Stimulated activated CD4-positive, alpha-beta T cell treated with anti-CD3 and anti-CD28 coated beads, Interleukin-2, amount 100 ng/mL, for 4 hours (primary cell): ENCODE measurements at places on chromosomes 1 and 21.

DNA sequence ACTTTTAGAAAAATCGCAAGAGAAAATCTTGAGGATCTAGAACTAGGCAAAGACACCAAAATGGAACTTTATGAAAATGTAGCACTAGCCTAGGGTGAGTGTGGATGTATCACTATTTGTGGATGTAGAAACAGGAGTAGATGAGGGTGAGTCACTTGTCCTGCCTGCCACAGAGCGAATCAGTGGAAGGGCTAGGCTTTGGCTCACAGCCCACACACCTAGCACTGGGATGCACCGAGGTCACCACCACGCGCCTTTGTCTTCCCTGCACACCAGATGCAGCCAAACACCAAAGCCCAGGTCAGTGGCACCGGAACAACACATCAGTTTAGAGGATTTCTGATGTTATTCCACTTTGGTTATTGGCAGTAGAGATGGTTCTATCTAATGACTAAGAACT, 38.2 kb downstream of the PKNOX1 start:
- no peak for DNase-seq

DNA sequence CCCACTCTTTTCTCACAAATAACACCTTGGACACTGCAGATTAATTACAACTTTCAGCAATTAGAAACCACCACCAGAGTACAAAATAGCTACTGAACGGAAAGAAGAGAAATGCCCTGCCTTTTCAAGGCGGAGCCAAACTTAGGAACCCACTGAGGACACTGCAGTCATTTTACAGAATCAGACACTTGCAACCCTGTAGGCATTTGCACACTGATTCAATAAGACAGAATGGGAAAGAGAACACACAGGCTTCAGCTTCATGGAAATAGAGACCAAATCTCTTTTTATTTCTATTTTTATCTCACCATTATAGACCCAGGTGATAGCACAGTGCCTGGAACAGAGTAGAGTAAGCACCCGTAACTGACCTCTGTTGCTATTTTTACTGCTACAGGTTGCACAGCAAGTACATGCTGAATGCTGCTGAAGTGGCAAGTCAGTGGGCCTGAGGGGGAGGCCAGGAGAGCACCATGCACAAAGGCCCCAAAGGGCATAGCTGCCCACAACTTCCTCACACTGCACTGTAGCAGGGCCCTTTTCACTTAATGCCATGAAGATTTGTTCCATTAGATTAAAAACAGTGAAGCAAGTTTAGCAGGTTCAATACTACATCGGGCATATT, 50.7 kb upstream of the EDARADD start:
- DNase-seq, result no peak

- DNase-seq, result no peak
Observed at GRCh38 chr1:206911064-206911663, 10.6 kb downstream of the FCMR start.

GRCh38 chr1:168755800-168756418, 26.9 kb upstream of the DPT start:
- no peak for DNase-seq

DNA sequence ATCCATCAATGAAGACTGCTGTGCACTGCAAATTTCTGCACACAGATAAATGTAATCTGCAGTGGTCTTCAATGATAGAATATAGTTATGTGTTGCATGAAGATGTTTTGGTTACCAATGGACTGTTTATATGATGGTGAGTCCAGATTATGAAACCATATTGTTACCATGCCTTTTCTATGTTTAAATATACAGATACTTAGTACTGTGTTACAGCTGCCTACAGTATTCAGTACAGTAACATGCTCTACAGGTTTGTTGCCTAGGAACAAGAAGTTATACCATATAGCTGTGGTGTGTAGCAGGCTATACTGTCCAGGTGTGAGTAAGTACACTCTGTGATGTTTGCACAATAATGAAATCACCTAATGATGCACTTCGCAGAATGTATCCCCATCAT, 40.8 kb downstream of the SORT1 start:
- DNase-seq, result no peak

- DNase-seq, result no peak
Observed at GRCh38 chr1:72283022-72283306, 625 bp upstream of the NEGR1 start.

- no peak for DNase-seq
Observed at GRCh38 chr1:91133248-91133647, 111.4 kb upstream of the ZNF644 start.

DNA sequence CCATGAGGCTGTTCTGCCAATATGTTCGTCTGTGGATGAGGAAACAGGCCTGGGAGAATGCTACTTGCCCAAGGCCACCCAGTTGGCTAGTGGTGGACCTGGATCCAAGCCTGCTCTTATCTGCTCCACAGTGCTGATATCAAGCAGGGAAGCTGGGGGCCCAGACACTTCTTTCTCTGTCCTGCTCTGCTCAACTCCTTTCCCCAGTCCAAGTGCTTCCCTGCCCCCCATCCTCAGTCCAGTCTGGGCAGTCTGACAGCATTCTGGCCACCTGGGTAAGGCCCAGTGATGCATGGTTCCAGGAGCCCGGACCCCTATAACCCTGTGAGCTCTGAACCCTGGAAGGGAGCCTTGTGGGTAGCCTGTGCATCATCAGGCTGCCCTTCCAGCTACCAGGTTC, 4.2 kb upstream of the PAQR7 start:
- no peak for DNase-seq

- DNase-seq, result no peak
Observed at GRCh38 chr1:1112237-1112985, 3.5 kb downstream of the C1orf159 start.

- no peak for DNase-seq
Observed at GRCh38 chr1:119648620-119649004, 546 bp upstream of the ZNF697 start.

DNA sequence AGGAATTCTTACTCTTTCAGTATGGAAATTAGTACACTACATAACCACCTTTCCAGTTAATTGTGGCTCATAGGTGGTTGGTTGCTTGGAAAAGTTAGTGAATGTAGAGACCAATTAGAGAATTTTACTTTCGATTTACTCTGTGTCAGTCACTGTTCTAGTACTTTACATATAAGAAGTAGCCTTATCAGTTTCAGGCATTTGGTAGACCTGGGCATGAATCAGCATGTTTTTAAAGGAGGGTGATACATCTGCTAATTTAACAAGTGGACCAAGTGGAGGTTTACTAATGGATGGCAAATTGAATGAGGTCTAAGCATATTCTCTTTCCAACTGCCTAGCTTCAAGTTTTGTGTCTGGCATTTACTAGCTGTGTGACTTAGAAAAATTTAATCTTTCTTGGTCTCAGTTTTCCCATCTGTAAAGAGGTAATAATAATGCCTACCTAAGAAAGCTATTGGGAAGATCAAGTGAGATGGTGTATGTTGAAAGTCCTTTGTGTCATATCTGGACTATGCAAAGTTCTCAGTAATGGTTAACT, 1158.6 kb downstream of the PLA2G4A start:
- DNase-seq, result no peak

DNA sequence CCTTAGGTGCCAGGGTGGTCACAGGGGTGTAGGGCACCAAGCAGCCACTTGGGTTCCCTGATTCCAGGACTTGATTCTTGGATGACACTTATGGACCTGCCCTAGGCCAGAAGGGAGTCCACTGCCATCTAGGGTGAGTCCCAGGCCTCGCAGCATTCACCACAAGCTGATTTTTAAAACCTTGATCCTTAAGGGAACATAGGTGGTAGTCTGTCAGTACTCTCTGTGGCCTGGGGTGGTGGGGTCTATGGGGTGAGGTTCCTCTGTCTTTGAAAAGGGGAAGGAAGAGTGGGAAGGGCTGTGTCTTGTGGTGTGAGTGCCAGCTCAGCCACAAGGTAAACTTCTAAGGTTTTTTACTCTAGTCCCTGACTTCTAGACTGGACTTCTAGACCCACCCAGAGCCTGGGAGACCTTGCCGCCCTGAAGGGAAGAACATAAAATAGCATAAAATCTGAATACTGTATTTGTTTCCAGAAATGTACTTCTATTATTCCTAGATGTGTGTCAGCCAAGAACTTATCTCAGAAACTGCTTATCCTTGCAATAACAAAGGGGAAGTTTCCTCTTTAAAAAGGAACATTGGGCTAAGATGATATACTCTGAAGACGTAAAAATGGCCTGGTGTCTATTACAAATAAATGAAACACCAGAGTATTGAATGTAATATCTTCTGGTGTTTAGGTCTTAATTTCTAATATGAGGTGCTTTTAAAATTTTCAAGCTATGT, 757.3 kb downstream of the LTN1 start:
- no peak for DNase-seq

GRCh38 chr21:43953021-43953420, 59.1 kb upstream of the TRAPPC10 start:
- no peak for DNase-seq

DNA sequence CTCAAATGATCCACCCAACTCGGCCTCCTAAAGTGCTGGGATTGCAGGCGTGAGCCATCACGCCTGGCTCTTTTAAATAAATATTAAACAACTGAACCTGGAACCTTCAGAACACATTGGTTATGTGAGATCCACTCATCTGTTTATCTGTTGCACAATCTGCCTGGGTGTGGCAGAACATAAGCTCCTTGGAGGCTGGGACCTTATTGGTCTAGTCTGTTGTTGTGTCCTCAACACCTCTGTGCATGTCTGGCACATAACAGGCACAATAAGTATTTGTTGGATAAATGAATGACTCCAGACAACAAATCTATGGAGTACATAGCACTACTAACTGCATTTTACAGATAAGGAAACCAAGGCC, 4.1 kb upstream of the NBL1 start:
- DNase-seq, result no peak

DNA sequence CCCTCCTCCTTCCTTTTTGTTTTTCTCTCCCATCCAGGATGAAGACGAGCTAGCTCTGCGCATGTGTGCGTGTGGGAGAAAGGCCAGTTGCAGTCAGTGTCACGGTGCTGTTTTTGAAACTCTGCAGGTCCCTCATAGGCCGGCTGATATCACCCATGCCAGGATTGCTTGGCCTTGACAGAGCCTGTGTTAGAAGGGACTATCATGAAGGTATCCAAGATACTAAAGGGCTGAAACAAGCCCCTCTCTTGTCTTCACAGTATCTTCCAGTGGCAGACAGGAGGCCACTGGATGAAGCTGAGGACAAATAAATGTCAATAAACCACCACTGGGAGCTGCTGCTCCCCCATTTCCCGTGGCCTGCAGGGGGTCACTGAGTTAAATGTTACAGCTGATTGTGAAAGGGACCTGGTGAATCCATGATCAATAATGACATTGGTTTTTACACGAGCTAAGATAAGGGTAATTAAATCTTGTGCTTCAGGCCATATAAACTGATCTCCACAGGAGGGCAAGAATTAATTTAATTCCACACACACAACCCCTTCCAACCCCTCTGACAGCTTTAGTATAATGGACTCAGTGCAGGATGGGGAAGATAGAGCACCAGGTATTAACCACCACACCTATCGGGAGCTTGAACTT, 64.6 kb upstream of the TARBP1 start:
- no peak for DNase-seq
